CD4-positive, alpha-beta T cell treated with Interleukin-12 subunit alpha and Interleukin-12 subunit beta, for 1 hour (primary cell): ENCODE measurements at places on chromosomes 6 and 20.

GRCh38 chr6:37723016-37723415 lies 25.3 kb upstream of the MDGA1 start:
- no peak for DNase-seq

DNA sequence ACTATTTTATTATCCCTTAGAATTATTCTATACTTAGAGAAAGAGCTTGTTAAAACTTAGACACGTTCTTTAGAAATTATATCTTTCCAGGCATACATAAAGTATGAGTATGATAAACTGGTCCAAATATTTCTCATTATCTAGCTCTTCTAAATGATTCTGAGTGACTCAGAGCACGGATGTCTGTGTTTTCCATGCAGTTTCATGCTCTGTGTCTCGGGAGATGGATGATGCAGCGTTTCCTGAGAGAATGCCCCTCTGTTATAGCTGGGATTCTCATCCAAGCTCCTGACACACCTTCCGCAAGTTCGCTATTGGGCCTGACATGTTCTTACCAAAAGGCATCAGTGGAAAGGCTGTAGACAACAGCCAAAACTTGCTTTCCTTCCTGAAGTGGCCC lies 19.3 kb downstream of the SIRT5 start:
- no peak for DNase-seq

DNA sequence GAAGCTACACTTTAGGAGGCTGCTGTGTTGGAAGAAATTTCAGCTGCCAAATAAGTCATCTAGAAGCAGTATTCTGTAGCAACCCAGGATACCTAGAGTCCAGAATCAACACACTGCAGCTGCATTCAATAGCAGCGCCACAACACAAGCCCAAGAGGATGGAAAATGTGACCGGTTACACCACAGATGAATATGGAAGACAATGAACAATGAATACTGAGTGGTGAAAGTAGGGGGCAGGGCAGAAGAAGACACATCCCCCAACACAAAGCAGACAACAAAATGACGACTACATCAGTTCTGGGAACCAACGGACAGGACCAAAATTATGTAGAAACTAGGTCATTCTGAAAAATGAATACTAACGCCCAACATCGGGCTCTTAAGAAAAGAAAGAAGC lies 38.2 kb downstream of the KIF6 start:
- no peak for DNase-seq

DNA sequence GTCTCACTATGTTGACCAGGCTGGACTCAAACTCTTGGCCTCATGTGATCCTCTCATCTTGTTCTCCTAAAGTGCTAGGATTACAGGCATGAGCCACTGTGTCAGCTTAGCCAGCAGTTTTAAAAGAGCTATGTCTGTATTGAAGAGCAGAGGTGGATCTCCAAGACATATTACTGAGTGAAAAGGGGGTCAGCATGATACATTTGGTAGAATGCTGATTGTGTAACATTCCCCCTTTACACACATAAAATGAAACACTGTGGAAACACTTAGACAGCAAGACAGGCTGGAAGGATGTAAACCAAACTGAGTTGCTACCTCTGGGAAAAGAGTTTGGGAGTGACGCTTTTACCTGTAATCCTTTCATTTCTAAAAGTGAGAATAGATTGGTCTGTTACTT lies 1.7 kb upstream of the RIPOR3 start:
- no peak for DNase-seq
